ENCODE measurements at places on chromosomes 3 and 15. TPM values are rescaled to one million over a fixed set of nuclear protein-coding genes. Genes with fewer than 3 reads are reported as not detected.

Gene CHRD
- total RNA-seq: not detected

Gene GORASP1
- total RNA-seq: 21.8 TPM

Gene ACTRT3
- 0.30 TPM for total RNA-seq

Gene ITIH4
- total RNA-seq: 2.2 TPM

Gene TMOD2
- 6.8 TPM for total RNA-seq

Gene ADPRH
- 2.6 TPM for total RNA-seq

Gene CAMP
- total RNA-seq: not detected

Gene TP53BP1
- total RNA-seq: 22.3 TPM

Gene CCDC39
- total RNA-seq: not detected

Gene KCNMB3
- total RNA-seq: 0.29 TPM

Gene GOLGA6L26
- not detected for total RNA-seq

Gene LRRC31
- total RNA-seq: not detected

Gene GREM1
- not detected for total RNA-seq

Gene FGD5
- not detected for total RNA-seq

Gene LRRIQ4
- total RNA-seq: not detected

Gene ACKR2
- 0.42 TPM for total RNA-seq

Gene SRGAP3
- 2.5 TPM for total RNA-seq

Gene MYLK
- total RNA-seq: not detected

Gene A4GNT
- total RNA-seq: not detected

Gene NEK4
- total RNA-seq: 12.8 TPM

Gene PDHB
- total RNA-seq: 53.7 TPM

Gene SLC4A7
- 37.0 TPM for total RNA-seq
